ENCODE measurements at places on chromosomes 13 and 19.

GRCh38 chr19:56170261-56170660 lies 5.5 kb upstream of the GALP start:
- no peak for DNase-seq

DNA sequence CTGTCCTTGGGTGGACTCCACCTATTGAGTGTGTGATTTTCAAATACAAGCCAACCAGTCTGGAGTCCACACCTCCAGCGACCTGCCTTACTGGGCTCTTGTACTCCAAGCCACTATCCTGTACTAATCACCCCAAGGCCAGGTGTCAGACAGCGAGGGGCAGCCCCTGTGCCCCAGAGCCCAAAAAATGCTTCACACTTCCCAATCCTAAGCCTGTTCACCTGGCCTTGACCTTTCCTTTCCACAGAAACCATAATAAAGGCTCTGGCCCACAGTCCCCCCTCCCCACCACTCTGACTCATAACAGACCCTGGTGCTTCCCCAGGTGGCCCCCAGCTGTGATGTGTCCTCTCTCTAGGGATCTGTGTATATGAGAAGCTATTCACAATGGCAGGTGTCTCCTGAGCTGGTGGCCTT lies 3.9 kb downstream of the CD209 start:
- no peak for DNase-seq

DNA sequence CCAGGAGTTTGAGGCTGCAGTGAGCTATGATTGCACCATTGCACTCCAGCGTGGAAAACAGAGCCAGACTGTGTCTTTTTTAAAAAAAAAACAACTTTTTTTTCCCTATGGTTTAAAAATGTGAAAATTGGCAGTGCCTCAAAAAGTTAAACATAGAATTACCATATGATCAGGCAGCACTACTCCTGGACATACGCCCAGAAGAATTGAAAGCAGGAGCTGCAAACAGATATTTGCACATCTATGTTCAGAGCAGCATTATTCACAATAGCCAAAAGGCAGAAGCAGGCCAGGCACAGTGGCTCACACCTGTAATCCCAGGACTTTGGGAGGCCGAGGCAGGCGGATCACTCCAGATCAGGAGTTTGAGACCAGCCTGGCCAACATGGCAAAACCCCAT lies 3.8 kb upstream of the RETN start:
- no peak for DNase-seq

DNA sequence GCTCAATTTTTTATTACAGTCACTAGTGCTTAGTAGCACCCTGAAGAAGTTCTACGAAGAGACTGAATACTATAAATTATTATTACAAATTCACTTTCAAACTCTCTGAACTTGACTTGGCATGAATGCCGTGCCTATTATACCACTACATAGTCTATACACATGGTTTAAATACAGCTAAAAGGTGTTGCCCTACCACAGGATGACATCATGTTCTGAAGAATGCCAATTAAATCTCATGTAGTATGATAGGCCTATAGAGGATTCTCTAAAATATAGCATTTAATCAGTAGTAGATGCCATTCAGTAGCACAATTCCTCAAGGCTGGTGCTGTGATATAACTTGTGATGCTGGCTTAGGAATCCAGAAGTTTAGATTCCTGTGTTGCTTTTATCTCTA lies 16.7 kb upstream of the POSTN start:
- DNase-seq: no peak

DNA sequence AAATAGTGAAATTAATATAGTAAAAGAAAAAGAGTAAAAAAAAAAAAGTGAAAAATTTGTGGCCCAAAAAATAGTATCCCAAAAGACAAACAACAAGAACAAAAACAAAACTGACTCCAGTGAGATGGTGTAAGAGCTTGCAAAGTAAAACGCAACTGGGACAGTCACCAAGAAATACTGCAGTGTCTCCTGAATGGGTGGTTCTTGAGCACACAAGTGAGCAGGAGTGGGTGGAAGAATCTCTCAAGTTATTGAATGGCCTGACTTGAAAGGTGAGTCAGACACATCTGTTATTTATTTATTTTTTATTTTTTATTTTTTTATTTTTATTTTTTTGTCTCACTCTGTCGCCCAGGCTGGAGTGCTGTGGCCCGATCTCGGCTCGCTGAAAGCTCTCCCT lies 1.9 kb downstream of the ZNF493 start:
- no peak for DNase-seq

- DNase-seq: no peak
Observed at GRCh38 chr13:114063545-114064449, 68.6 kb downstream of the RASA3 start.

- DNase-seq: no peak
Observed at GRCh38 chr19:8320564-8321066, 560 bp downstream of the NDUFA7 start.

DNA sequence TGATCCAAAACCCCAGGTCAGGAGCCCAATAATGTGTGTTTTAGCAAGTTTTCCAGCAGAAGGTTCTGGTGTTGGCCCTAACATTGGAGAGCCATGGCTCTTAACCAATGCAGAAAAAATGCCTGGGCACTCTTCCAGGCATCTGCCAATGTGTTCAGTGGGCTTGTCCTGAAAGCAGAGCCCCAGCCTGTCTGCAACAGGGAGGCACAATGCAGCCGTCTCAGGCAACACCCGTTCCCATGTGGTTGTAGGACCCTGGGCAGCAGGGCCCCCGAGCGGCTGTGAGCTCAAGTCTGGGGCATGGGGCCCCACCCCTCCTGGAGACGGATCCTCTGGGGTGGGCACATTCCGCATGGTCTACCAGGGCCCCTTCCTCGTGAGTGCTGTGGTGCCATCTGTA lies 58.1 kb upstream of the SIAH3 start:
- no peak for DNase-seq

DNA sequence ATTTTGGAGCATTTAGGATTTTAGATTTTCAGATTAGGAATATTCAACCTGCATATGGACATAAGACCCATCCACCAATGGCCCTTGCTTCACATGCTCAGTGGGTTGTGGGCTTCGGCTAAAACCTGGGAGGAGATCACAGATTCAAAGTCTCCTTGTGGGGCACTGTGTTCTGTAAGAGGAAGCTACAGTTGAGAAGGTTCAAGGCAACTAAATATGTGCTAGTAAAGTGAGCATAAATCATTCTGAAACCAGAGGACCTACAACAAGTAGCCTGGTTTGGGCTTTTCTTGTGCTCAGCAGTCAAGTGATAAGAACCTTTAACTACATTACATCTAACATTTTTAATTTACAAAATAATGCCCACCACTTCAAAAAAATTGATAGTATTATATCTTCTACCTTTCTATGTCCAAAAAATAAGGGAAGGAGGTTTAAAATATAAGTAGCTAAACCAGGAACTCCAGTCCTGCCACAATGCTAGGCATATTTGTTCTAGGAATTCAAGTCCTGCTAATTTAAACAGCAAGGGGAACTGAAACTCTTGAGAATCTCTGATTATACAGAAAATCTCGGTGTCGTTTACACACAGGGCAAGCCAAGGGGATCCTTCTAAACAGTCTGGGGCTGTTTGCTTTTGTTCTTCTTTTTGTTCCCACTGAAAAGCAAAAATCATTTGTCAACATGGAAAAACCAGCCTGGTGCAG lies 36.6 kb downstream of the FOXO1 start:
- DNase-seq: no peak

GRCh38 chr19:45971260-45971902 lies 2.3 kb downstream of the NOVA2 start:
- DNase-seq: no peak

GRCh38 chr19:29040951-29041350 lies 172.0 kb downstream of the UQCRFS1 start:
- peak; percentile 58 for DNase-seq

- DNase-seq: peak; percentile 49
Observed at GRCh38 chr13:26760832-26761582, 421 bp upstream of the GPR12 start.

DNA sequence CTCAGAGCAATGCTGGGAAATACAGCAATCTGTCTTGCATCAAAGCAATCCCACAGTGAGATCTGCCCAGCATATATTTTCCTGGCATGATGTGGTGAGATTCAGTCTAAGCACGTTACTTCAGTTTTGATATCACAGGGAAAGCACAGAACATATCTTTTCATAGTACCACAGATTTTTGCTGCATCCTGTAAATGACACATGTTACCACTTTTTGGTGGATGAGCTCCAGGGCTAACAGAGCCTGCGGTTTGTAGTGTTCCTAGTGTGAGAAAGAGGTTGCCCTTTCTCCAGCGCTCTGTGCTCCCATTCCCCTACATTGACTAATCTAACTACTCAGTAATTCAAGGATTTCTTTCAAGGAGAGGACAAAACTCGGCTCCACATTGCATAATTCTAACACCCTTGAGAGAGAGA lies 409.0 kb downstream of the GPC6 start:
- DNase-seq: no peak

- no peak for DNase-seq
Observed at GRCh38 chr19:17402982-17403855, 2.2 kb downstream of the BST2 start.

DNA sequence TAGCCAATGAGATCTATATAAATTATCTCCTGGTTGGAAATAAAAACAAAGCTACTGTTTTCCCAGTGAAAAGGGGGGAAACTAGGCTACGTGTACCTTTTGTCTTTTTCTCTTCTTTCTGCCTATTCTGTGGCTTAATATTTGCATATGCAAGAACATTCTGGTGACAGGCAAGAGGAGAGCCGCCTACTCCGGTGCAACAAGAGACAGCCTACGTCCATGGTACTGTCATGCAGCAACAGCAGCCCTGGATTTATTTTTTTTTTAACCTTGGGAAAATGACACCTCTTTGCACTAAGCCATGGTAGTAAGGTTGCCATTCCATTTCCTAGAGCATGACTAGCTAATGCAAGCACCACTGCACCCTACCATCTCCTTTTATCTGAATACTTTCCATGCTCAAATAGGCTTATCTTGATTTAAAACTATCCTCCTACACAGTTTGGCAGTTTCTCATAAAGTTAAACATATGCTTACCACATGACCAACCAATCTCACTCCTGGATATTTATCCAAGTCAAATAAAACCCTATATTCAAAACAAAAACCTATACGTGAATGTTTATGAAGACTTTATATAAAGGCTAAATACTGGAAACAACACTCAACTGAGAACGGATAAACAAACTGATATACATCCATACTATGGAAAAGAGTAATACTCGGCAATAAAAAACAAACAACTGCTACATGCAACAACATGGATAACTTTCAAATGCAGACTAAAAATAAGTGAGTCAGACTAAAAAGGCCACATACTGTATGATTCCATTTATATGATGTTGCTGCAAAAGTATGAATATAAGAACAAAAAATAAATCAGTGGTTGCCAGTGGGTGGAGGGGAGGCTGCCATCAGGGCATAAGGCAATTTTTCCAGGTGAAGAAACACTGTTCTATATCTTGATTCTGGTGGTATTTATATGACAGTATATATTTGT lies 17.3 kb downstream of the NUFIP1 start:
- DNase-seq: no peak

DNA sequence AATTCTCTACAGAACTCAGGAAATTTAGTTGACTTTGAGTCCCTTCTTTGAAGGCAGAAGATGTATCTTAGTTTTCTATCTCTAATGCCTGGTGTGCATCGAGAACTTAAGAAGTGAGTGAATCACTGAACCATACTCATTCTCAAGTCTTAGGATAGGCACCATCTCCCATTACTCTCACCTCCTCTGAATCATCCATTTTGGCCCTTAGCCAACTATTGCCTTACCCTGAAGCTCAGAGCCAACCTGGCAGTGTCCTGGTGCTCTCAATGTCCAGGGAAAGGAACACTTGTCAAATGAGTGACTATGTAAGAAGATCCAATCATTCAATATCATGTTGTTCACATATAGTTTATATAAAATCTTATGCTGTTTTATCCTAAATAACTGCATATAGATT lies 146.6 kb downstream of the RGCC start:
- no peak for DNase-seq

GRCh38 chr19:36059180-36059910 lies 4.6 kb downstream of the WDR62 start:
- no peak for DNase-seq

GRCh38 chr13:30299786-30300185 lies 7.6 kb downstream of the KATNAL1 start:
- no peak for DNase-seq

DNA sequence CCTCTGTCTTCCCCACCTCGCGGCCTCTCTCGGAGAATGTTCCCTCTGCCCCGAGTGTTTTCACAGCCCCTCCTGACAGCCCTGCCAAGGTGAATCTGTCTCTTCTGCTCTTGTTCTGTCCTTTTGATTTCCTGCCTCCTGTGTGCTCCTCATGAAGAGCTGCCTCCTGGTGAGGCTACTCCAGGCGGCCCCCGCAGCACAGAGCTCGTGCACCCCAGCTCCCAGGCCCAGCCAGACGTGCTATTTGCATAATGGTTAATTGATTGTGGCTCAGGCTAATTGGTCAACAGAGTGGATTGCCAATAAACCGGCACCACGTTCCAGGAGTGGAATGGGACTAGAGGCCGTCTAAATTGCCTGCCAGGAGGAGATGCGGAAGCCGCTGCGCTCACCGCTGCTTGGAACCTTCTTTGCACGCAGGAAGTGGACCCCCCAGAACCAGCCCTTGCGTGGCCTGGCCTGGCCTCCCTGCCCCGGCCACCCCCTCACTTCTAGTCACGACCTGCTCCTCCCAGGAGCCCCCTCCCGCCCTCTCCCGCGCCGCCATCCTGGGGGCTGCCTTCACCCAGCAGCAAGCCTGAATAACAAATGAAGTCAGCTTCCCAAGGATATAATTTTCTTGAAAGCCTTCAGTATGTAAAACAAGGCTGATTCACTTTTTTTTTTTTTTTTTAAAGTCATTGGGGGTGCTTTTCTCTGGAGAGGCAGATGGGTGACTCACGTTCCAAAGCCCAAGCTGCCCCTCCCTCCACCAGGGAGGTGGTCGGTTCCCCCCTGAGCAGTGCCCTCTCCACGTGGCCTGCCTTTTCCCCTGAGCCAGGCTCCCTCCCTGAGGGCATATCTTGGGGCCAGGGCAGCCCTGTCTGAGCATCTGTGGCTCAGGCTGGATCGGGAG lies 144.0 kb downstream of the KDM4B start:
- DNase-seq: peak; percentile 55

DNA sequence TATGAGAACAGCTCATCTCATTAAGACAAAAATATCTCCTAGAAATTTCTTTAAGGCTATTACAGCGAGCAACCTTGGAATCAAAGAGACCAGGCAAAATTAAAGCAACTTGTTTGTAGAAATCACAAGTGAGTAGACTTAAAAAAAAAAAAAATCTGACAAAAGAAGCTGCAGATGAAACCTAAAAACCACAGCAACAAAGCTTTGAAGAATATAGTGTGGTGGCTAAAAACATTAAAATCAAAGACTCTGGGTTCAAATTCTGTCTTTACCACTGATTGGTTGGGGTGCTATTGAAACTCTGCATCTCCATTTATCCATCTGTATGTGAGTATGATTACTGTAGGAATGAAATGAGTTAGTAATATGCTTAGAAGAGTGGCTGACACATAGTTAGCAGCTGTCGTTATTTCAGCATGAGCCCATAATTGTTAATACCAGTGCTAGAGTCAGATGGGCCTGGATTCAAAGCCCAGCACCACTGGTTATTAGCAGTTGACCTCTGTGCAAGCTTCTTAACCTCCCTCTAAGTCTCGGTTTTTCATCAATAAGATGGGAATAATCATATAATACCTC lies 157.6 kb downstream of the FOXO1 start:
- no peak for DNase-seq

GRCh38 chr13:90485436-90485835 lies 862.1 kb upstream of the MIR17HG start:
- no peak for DNase-seq

All from retina (tissue), 1 donor.